ENCODE measurements at places on chromosomes 3 and 15.

- DNase-seq = no peak
- H3K4me3 ChIP-seq = no peak overlapping the region
- H3K27ac ChIP-seq = no peak overlapping the region
- H3K4me1 ChIP-seq = no peaks in the 10 kb centered on the region
- H3K27me3 ChIP-seq = no peaks in the 10 kb centered on the region
Observed at GRCh38 chr15:76251717-76252116, 59.6 kb downstream of the ETFA start.

GRCh38 chr15:100794008-100794407 is 85.6 kb upstream of the ALDH1A3 start:
- H3K27me3 ChIP-seq = no peaks in the 10 kb centered on the region
- DNase-seq = no peak
- no peak overlapping the region for H3K27ac ChIP-seq
- no peaks in the 10 kb centered on the region for H3K36me3 ChIP-seq

GRCh38 chr15:70672081-70672480 is 91.3 kb downstream of the UACA start:
- no peaks in the 10 kb centered on the region for H3K4me1 ChIP-seq
- no peak overlapping the region for H3K27ac ChIP-seq
- H3K27me3 ChIP-seq = no peaks in the 10 kb centered on the region
- no peak overlapping the region for H3K4me3 ChIP-seq

DNA sequence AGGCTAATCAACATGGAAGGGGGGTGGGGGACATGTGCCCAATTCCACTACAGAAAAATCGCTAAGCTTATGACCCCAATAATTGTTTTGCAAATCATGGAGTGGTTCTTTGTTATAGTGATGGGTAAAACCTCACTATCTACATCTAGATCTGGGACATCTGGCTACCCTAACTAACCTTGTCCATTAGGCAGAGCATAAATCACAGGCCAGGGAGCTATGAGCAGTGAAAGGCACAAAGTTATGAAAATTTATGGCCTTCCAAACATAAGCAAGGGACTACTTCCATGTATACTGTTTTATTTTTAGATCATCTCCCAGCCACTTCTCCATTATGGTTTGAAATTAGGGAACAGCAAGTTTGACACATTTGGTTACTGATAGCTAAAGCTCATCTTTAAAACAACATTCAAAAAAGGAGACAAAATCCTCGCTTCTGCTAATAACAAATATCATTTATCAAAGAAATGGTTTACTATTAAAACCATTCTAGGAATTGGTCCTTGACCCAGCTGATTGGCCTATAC is 78.3 kb downstream of the RSL24D1 start:
- no peaks in the 10 kb centered on the region for H3K4me1 ChIP-seq
- DNase-seq = no peak
- no peak overlapping the region for H3K27ac ChIP-seq
- H3K4me3 ChIP-seq = no peak overlapping the region
- no peaks in the 10 kb centered on the region for H3K36me3 ChIP-seq

DNA sequence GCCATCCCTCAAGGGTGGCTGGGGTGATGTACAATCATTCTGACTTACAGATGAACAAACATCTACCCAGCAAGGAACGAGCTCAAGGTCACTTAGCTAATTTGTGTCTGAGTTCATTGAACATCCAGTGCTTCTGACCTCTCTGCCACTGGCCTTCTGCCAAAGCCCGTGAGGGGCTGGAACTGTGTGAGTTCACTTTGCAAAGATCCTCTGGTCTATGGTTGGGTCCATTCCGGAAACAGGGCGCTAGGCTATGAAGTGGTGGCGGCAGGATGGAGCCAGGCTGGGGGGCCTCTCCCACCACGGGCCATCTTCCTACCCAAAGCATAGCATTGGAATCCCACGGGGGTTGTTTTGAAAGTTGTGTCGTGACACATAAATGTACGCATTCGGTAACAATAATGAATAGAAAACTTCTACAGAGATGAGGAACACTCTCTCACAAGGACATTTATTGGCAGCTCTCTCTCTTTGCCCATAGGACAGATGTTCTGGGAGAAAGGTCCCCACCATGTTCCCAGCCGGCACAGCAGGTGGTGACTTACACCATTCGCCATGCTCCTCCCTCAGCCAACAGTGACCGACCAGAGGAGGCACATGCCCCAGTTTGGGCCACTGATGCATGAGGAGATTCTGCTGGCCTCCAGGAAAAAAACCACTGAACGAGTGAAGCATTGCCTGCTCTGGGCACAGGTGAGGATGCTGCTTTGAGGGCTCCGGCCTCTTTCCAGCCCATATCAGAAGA is 214.7 kb upstream of the CHRNA7 start:
- no peak for DNase-seq
- no peak overlapping the region for H3K4me3 ChIP-seq
- no peak overlapping the region for H3K27ac ChIP-seq
- H3K4me1 ChIP-seq = no peaks in the 10 kb centered on the region
- H3K27me3 ChIP-seq = no peaks in the 10 kb centered on the region

DNA sequence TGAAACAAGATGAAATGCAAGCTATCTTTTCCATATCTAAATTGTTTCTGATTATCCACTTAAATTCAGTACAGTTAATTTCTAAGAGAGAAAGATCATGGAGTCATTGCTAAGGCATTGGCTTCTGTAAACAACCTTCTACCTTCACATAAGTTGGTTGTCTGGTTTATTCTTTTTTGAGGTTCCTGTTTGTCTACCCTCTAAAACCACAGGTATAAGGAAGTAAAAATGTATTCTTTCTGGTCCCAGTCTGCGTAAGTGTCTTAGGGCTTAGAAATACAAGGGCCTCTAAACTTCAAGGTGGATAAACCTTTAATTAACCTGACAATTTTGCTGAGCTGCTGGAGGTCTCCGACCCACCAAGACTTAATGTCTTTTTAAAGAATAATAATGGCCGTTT is 3.6 kb upstream of the ATOSA start:
- no peak overlapping the region for H3K4me3 ChIP-seq
- no peak for DNase-seq
- H3K36me3 ChIP-seq = no peaks in the 10 kb centered on the region
- no peak overlapping the region for H3K27ac ChIP-seq
- H3K27me3 ChIP-seq = no peaks in the 10 kb centered on the region
- peaks cover 11% of the 10 kb centered on the region for H3K4me1 ChIP-seq

DNA sequence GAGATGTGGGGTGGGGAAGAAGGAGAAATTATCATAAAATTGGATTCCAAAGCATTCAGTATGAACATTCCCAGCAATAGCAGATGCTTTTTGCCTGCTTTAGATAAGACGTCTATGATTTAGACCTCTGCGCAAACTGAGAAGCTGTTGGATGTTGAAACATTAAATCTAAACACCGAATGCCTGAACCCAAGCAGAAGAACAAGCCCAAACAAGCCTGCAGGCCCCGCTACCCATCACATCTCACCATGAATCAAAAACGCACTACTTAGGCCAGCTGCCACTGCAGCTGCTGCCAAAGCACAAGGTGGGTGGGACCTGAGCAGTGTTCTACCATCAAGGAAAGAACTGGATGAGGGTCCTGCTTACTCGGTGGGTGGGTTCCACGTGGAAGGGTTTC is 24.4 kb upstream of the THBS1 start:
- H3K4me1 ChIP-seq = peaks cover 26% of the 10 kb centered on the region
- no peak overlapping the region for H3K27ac ChIP-seq
- no peak overlapping the region for H3K4me3 ChIP-seq
- no peaks in the 10 kb centered on the region for H3K36me3 ChIP-seq
- no peaks in the 10 kb centered on the region for H3K27me3 ChIP-seq

GRCh38 chr3:105243076-105243475 is 123.6 kb upstream of the ALCAM start:
- no peaks in the 10 kb centered on the region for H3K4me1 ChIP-seq
- no peak for DNase-seq
- no peaks in the 10 kb centered on the region for H3K36me3 ChIP-seq
- H3K4me3 ChIP-seq = no peak overlapping the region

- H3K27me3 ChIP-seq = no peaks in the 10 kb centered on the region
- H3K27ac ChIP-seq = no peak overlapping the region
- DNase-seq = no peak
- H3K4me3 ChIP-seq = no peak overlapping the region
Observed at GRCh38 chr15:41048397-41048796, 67.7 kb downstream of the INO80 start.

GRCh38 chr3:9198899-9199335 is 50.5 kb downstream of the SRGAP3 start:
- H3K27me3 ChIP-seq = no peaks in the 10 kb centered on the region
- no peak overlapping the region for H3K4me3 ChIP-seq
- H3K36me3 ChIP-seq = no peaks in the 10 kb centered on the region
- H3K4me1 ChIP-seq = peaks cover 9% of the 10 kb centered on the region
- no peak overlapping the region for H3K27ac ChIP-seq
- DNase-seq = no peak

GRCh38 chr15:101528108-101528916 is 38.8 kb upstream of the PCSK6 start:
- peaks cover 5% of the 10 kb centered on the region for H3K27me3 ChIP-seq
- H3K36me3 ChIP-seq = no peaks in the 10 kb centered on the region
- H3K4me1 ChIP-seq = peaks cover 10% of the 10 kb centered on the region
- DNase-seq = no peak
- H3K4me3 ChIP-seq = no peak overlapping the region
- no peak overlapping the region for H3K27ac ChIP-seq

- no peaks in the 10 kb centered on the region for H3K36me3 ChIP-seq
- H3K4me3 ChIP-seq = no peak overlapping the region
- no peak overlapping the region for H3K27ac ChIP-seq
- no peak for DNase-seq
- H3K4me1 ChIP-seq = no peaks in the 10 kb centered on the region
- H3K27me3 ChIP-seq = no peaks in the 10 kb centered on the region
Observed at GRCh38 chr3:191138937-191139336, 60.1 kb upstream of the OSTN start.

DNA sequence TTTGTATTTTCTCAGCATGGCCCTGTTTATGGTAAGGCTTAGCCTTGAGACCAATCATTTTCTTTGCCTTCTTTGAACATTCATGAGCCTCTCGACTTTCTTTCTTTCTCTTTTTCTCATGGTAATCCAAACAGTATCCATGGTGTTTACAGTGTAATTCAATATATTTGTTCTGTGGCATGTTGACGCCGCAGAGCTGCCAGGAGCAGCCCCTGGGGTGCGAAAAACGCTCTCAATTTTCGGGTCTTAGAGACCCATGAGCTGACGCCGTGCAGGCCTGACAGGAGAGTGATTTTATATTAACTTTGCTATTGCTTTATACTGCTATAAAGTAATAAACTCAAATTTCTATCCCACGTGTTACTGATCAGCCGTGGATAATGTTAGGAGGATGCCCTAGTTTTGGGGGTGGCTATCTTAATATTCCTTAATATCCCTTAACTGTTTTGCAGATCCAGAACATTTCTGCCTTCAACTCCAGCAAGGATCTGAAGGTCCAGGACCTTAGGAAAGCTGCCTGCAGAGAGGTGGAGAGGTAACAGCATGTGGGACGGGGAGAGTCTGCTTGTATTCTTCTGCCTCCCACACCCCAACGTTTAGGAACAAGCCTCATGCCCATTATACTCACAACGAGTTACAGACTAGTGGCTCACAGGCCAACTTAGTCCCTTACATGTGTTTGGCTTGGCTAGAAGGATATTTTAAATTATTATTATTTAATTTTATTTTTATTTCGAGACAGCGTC is 29.3 kb upstream of the MYO1E start:
- DNase-seq = no peak
- no peak overlapping the region for H3K4me3 ChIP-seq
- H3K36me3 ChIP-seq = no peaks in the 10 kb centered on the region
- peaks cover 12% of the 10 kb centered on the region for H3K4me1 ChIP-seq
- no peaks in the 10 kb centered on the region for H3K27me3 ChIP-seq

- H3K4me1 ChIP-seq = no peaks in the 10 kb centered on the region
- H3K27me3 ChIP-seq = no peaks in the 10 kb centered on the region
- DNase-seq = no peak
- H3K27ac ChIP-seq = no peak overlapping the region
- no peak overlapping the region for H3K4me3 ChIP-seq
- H3K36me3 ChIP-seq = no peaks in the 10 kb centered on the region
Observed at GRCh38 chr3:95511828-95512227, 1302.6 kb upstream of the EPHA6 start.

DNA sequence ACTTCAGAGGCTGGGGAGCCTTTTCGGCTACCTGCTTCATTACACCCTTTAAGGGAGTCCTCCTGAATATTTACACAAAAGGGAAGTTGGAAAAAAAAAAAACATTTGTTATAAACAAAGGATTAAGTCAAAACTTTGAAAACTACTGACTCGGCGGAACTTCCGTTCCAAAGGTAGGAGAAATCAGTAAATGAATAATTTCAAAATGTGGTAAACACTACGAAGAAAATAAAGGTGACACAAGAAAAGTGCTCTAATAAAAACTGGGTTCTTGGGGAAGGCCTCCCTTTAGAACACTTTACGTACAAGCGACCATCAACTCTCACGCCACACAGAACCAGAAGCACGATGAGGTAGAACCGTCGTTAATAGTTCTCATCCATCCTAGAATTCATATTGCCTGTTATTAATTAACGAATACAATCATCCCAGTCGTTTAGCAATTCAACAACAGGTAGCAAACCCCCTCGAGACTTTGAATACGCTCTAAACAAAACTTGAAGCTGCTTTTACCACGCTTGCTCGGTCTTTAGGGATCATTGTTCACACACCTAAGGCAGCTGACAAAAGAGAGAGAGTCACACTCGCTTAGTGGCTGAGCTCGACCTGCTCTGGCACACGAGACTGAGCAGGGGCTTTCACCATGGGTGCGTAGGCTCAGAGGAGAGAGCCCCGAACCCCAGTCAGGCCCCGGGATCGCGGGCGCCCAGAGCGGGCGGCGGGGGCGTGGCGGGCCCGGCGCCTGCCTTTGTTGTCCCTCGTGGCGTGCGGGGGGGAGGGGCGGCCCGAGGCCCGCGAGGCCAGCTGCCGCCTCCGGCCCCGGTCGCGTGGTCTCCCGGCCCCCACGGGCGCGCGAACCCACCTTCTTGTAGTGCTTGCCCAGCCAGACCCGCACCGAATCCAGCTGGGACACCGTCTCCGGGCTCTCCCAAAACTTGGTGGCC is 680 bp downstream of the SMARCC1 start:
- peak; percentile 82 for DNase-seq
- H3K36me3 ChIP-seq = no peaks in the 10 kb centered on the region
- peaks cover 34% of the 10 kb centered on the region for H3K4me1 ChIP-seq
- peak overlapping the region; percentile 95 for H3K27ac ChIP-seq

GRCh38 chr3:114418724-114419543 is 125.1 kb downstream of the TIGIT start:
- no peaks in the 10 kb centered on the region for H3K27me3 ChIP-seq
- H3K4me1 ChIP-seq = peaks cover 30% of the 10 kb centered on the region
- peak overlapping the region; percentile 36 for H3K27ac ChIP-seq
- H3K36me3 ChIP-seq = no peaks in the 10 kb centered on the region

- no peak overlapping the region for H3K27ac ChIP-seq
- peaks cover 28% of the 10 kb centered on the region for H3K4me1 ChIP-seq
- H3K27me3 ChIP-seq = no peaks in the 10 kb centered on the region
- H3K4me3 ChIP-seq = no peak overlapping the region
Observed at GRCh38 chr3:138370321-138370720, 21.9 kb downstream of the MRAS start.

GRCh38 chr3:164658125-164658524 is 420.2 kb downstream of the SI start:
- H3K27me3 ChIP-seq = no peaks in the 10 kb centered on the region
- H3K36me3 ChIP-seq = no peaks in the 10 kb centered on the region
- H3K4me1 ChIP-seq = no peaks in the 10 kb centered on the region
- no peak overlapping the region for H3K4me3 ChIP-seq
- H3K27ac ChIP-seq = no peak overlapping the region

- no peak overlapping the region for H3K27ac ChIP-seq
- no peak for DNase-seq
- H3K4me1 ChIP-seq = no peaks in the 10 kb centered on the region
- H3K36me3 ChIP-seq = no peaks in the 10 kb centered on the region
Observed at GRCh38 chr3:193736616-193737015, 143.6 kb downstream of the OPA1 start.

GRCh38 chr3:104578558-104578957 is 788.2 kb upstream of the ALCAM start:
- H3K27me3 ChIP-seq = no peaks in the 10 kb centered on the region
- DNase-seq = no peak
- no peaks in the 10 kb centered on the region for H3K4me1 ChIP-seq
- H3K27ac ChIP-seq = no peak overlapping the region
